GM13976 (cell line): ENCODE measurements at places on chromosomes 16 and 17.

- no peak for DNase-seq
These were observed 2.4 kb upstream of the MTSS2 start for GRCh38 chr16:70688246-70688742.

DNA sequence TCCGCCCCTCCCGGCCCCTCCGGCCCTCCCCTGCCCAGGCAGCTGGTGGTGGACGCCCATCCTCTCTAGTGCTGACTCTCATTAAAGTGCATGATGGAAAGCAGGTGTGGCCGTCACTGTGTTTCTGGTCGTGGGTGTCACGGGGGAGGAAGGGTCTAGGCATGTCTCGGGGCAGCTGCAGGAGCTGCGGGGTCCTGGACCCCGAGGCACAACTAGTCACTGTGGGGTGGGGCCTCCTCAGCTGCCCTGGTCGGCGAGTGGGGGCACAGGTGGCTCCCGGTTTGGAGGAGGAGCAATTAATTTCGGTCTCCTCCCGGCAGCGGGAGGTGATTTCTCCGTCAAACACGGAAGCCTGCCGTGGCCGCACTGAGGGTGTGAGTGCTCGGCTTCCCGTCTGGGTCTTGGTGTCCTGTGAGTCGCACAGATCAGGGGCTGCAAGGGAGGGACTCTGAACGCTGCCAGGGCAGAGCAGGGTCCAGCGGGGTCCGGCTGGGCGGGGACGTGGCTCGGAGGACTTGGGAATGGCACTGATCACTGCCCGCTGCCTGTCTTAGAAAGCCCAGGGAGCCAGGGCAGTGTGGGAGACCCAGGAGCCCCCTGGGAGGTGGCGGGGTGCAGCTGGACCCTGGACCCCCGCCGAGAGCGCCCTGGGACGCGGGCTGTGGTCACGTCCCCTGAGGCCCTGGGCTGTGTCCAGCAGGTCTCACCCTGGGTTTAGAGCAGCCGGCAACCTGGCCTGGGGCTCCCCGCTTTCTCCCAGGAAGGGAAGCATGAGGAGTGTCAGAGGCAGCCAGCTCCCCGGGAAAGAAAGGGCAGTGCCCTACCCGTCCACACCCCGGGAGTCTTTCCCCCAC is 3.3 kb downstream of the TPSD1 start:
- peak; percentile 62 for DNase-seq

- DNase-seq = no peak
These were observed 13.0 kb downstream of the NLRP1 start for GRCh38 chr17:5571281-5571680.

DNA sequence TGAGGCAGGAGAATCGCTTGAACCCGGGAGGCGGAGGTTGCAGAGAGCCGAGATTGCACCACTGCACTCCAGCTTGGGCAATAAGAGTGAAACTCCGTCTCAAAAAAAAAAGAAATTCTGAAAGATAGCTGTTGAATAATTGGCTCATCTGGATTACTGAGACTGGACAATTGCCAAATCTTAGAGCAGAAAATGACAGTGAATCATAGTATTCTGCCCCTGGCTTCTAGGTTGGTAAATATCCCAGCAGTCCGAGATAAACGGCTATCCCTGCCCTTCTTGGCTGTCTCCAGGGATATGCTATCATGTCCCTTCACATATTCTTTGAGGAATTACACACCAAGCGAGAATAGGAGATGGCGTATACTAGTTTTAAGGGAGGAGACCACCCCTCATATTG is 35.5 kb upstream of the METTL16 start:
- no peak for DNase-seq

DNA sequence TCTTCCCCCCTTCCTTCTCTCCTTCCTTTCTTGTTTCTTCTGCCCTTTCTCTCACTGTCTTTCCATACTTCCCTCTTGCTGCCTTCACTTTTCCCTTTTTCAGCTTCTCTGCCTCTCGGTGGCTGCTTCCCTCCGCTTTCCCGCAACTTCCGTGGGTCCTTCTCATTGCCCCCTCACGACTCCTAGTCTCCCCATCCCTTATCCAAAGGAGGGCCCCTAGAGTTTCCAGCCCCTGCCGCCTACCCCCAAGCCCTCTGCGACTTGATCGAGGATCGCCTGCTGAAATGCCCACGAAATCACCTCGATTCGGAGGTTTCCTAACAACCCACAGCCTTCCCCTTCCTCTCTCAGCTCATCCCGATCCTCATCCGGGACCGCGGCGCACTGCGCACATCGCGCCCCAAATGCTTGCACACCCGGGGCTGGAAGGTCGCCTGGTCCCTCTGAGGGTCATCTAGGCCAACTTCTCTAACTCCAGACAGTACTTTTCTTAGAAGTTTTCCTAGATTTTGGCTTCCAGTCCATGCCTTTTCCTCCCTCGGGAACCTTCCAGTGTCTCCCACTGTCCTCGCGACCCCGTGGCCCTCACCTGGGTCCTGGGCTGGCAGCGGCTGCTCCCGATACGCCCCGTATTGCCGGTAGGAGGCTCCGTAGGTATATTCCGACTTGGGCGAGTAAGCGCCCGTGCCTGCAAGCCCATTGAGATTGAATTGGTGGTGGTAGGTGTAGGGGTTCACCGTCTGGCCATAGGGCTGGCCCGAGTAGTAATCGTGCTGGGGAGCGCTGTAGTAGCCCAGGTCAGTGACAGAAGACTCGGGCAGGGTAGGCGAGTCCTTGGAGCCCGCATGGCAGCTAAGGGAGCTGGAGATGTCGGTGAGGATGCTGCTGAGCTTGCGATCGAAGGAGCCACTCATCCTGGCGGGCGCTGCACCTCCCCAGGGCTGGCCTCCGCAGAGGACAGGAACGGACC is 654 bp downstream of the DLX3 start:
- DNase-seq = peak; percentile 32

GRCh38 chr16:4328046-4328781 is 12.3 kb downstream of the GLIS2 start:
- peak; percentile 87 for DNase-seq
